Mammary epithelial cell (primary cell): ENCODE measurements at places on chromosomes 5 and 9. TPM values are rescaled to one million over a fixed set of nuclear protein-coding genes. Genes with fewer than 3 reads are reported as not detected.

Gene PTAR1
- total RNA-seq, result 82.0 TPM

Gene SPACA9
- total RNA-seq, result 7.3 and 8.0 TPM in 2 replicates

Gene CER1
- total RNA-seq, result not detected in 2 replicates

Gene ENTPD2
- total RNA-seq, result 15.5 TPM

Gene FCHSD1
- total RNA-seq, result 21.2 and 23.7 TPM in 2 replicates

Gene NRG2
- 0.17 TPM for total RNA-seq

Gene PCDHGC3
- 39.7 and 74.7 TPM in 2 replicates for total RNA-seq

- DNase-seq, result no peak
Measured at GRCh38 chr9:114250235-114250568, 72.7 kb upstream of the ORM1 start.

- DNase-seq, result no peak
Measured at GRCh38 chr9:126879288-126879687, 18.8 kb downstream of the ZBTB34 start.

DNA sequence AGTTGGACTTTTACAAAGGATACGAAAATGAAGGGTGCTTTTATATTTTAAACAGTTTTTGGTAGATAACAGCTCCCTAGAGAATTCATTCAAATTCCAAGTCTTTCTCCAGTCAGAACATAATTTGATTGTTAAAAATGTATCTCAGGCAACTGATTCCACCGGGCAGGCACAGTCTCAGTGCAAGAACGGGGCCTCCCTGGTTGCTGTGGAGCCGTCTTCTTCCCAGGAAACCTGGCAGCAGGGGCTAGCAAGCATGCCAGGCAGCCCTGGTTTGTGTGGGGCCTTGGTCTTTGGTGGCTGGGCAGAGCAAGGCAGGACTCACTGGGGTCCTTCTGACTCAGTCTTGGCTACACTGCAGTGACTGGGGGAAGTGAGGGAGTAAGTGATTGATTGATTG, 143.5 kb downstream of the NXNL2 start:
- DNase-seq, result no peak

GRCh38 chr9:5922192-5922591, 31.5 kb downstream of the MLANA start:
- no peak for DNase-seq

DNA sequence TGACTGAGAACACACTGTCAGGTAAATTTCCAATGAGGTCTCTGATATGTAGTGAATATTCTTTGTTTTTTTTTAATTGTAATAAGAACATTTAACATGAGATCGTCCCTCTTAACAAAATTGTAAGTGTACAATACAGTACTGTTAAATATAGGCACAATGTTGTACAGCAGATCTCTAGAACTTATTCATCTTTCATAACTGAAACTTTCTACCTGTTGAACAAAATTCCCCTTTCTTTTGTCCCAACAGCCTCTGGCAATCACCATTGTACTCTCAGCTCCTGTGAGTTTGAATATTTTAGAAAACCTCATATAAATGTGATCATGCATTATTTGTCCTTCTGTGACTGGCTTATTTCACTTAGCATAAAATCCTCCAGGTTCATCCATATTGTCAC, 10.6 kb upstream of the PRLR start:
- DNase-seq, result no peak

DNA sequence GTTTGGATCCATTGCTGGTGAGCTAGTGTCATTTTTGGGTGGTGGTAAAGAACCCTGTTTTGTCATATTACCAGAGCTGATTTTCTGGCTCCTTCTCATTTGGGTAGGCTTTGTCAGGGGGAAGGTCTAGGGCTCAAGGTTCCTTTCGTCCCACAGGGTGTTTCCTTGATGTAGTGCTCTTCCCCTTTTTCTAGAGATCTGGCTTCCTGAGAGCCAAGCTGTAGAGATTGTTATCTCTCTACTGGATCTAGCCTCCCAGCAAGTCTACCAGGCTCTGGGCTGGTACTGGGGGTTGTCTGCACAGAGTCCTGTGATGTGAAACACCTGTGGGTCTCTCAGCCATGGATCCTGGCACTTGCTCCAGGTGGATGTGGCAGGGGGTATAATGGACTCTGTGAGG, 145.9 kb downstream of the HINT1 start:
- no peak for DNase-seq

GRCh38 chr5:23042226-23042625, 189.1 kb upstream of the CDH12 start:
- DNase-seq, result no peak

DNA sequence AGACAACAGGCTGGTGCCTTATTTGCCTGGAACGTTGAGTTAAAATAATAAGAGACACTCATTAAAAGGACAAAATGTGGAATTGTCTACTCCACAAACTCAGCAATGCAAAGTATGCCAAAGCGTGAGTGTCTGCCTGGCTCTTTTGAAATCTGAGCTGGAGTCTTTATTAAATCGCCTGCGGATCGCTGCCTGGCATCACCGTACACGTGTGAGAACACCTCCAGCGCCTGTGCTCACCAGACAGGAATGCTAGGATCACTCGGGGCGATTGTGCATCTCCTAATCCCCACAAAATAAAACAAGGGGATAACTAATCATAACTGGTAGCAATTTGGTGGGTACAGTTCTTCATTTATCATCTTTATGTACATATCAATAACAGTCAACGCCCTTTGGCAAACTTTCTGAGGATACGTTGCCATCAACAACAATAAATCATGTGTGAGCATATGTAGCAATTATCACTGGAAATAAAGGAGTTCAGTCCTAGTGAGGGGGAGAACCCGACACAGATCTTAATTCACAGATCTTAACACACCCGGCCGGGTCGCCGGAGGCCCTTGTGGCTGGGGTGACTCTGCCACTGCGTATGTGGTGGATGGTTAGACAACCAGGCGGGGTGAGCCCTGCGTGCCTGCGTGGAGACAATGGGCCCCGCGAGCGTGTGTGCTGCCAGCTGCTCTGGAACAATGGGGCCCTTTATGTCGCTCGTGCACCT, 284.9 kb upstream of the IRX1 start:
- peak; percentile 99 for DNase-seq

DNA sequence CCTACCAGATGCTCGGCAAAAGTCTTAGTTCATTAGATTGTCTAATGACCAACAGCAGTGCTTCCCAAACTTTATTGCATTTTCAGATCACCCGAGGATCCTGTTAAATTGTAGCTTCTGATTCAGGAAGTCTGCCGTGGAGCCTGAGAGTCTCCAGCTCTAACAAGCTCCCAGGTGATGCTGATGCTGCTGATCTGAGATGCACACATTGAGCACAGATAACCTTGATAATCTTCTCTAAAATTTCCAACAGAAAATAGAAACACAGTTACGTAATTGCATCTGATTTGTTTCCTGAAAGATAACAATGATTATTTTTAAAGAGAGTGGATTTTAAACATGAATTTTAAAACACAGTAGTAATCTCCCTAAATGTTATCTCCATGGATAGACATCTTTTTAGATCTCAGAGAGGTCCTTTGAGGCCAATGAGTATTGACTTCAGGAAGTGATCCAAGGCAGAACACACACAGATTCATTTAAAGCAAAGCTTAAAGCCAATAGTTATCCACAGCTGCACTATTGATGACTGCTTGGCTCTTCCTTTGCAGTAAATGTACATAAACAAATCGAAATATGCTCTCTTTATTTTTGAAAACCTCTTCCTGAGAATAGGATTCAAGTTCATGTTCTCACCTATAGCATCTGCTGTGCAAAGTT, 122.8 kb upstream of the TNPO1 start:
- no peak for DNase-seq

GRCh38 chr5:102139029-102139428, 157.1 kb downstream of the SLCO4C1 start:
- DNase-seq, result no peak

GRCh38 chr5:65030056-65030455, 261.3 kb downstream of the CWC27 start:
- DNase-seq, result peak; percentile 16

DNA sequence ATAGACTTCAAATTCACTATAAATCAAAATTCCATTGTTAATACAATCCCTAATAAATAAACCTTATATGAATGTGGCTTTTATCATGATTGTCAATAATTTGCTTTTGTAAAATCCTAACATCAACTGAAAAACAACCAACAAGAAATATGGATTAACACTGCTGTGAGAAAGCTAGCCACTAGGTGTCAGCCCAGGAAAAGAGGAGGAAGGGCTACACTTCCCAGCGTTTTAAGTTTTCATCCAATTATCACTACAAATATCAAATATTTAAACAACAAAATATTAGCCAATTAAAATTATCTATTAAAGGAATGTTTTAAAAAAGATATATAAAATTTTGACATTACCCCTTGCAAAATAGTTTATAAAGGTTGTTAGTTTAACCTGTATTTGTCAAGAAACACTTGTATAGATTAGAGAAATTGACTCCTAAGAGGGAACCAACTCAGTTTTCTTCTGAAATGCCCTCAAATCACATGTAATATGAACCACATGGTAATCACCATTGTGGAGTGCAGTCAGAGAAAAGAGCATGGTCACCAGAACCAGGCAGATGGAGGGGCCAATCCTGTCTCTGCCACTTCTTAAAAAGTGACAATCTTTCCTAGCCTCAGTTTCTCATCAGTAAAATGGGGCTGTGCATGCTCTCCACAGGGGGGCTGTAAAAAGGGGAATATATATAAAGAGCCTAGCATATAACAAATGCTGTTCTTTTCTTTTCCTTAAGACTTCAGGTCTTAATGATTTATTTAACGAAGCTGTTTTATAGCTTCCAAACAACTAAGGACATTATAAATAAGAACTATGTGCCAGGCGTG, 188.2 kb downstream of the CRB2 start:
- DNase-seq, result no peak

DNA sequence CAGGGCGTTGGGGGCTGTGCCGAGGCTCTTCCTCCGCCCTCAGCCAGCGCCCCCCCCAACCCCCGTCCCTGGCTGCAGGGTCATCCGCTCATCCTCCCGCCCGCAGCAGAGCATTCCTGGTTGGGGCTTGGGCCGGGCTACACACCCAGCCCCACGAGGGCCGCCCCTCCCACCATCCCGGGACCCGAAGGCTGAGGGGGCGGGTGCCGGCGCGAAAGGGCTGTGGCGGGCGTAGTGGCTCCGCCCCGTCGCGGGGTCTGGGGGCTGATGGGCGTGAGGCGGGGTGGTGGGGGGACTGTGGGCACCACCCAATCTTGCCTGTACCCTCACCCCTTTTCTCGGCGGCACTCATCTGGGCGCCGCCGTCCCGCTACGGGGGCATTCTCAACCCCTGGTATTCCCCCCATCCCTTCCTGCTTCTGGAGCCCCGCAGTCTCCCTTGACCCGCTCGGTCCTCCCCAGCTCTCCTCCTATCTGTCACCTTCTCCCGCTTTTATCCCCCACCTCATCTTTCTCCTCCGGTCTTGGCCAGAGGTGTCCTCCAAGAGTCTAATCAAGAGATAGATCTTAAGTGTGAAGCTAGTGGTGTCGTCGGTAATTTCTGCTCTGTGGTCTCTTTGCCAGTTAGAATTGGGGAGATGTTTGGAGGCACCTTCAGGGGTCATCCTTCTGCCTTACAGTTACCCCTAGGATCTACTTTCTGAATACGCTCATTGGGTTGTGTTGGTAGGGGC, 1.6 kb downstream of the FER start:
- DNase-seq, result peak; percentile 41

GRCh38 chr9:72875221-72875620, 77.6 kb downstream of the ALDH1A1 start:
- DNase-seq, result no peak

GRCh38 chr5:151497391-151498002, 50.1 kb downstream of the SLC36A1 start:
- DNase-seq, result no peak

DNA sequence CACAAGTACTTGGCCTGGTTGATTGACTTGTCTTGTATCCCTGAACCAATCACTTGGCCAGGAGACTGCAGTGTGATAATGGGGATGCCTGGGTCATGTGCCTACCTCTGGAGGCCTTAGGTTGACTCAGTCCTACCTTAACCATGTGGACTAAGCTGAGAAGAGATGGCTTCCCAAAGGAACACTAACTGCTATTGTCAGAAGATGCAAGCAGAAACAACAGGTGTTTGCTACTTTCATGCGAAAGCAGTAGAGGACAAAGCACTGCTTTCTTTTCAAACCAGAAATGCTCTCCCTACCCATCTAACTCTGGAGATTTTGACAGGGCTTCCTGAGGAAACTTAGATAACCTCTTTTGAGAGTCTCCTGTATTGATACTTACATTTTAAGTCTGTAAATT, 22.9 kb downstream of the CDK7 start:
- no peak for DNase-seq

GRCh38 chr5:135343413-135343812, 55.6 kb downstream of the MACROH2A1 start:
- DNase-seq, result peak; percentile 14

- no peak for DNase-seq
Measured at GRCh38 chr5:65651144-65651543, 26.3 kb downstream of the SHLD3 start.
